ENCODE measurements at places on chromosomes 13 and 19.
A peak's percentile ranks its signal among the peaks of the same experiment; 100 is the strongest.

GRCh38 chr13:104854007-104854406 is 1681.5 kb downstream of the EFNB2 start:
- no peak for DNase-seq

GRCh38 chr13:20303636-20304035 is 71.5 kb upstream of the GJB6 start:
- no peak for DNase-seq

DNA sequence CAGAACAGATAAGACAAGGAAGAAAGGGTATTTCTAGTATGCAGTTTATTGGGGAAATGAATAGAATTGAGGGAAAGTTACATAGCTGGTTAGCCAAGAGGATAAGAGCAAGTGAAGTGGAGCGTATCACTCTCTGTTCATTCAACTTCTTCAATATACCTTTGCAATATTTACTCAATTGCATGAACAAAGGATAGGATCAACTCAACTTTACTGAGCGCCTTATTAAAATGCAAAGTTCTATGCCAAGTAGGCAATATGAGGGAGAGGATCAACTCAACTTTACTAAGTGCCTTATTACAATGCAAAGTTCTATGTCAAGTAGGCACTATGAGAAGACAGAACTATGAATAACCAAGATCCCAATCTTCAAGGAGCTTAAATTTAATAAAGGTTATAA is 43.9 kb downstream of the ZC3H13 start:
- DNase-seq, result no peak

- no peak for DNase-seq
These were observed 6.8 kb upstream of the ECH1 start for GRCh38 chr19:38838208-38838985.

DNA sequence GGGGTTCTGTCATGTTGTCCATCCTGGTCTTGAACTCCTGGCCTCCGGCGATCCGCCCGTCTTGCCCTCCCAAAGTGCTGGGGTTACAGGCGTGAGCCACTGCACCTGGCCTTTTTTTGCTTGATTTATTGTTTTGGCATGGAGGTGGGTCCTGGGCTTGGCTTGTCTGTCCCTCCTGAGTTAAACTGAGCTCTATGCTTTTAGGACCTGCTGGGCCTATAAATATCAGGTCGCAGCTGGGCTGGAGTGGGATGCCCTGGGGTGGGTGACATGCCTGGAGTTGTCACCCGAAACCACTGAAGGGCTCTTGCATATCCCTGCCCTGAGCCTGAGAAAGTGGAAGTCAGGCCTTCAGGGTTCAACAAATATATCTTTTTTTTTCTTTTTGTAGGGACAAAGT is 5.5 kb downstream of the ARRDC5 start:
- DNase-seq, result no peak

DNA sequence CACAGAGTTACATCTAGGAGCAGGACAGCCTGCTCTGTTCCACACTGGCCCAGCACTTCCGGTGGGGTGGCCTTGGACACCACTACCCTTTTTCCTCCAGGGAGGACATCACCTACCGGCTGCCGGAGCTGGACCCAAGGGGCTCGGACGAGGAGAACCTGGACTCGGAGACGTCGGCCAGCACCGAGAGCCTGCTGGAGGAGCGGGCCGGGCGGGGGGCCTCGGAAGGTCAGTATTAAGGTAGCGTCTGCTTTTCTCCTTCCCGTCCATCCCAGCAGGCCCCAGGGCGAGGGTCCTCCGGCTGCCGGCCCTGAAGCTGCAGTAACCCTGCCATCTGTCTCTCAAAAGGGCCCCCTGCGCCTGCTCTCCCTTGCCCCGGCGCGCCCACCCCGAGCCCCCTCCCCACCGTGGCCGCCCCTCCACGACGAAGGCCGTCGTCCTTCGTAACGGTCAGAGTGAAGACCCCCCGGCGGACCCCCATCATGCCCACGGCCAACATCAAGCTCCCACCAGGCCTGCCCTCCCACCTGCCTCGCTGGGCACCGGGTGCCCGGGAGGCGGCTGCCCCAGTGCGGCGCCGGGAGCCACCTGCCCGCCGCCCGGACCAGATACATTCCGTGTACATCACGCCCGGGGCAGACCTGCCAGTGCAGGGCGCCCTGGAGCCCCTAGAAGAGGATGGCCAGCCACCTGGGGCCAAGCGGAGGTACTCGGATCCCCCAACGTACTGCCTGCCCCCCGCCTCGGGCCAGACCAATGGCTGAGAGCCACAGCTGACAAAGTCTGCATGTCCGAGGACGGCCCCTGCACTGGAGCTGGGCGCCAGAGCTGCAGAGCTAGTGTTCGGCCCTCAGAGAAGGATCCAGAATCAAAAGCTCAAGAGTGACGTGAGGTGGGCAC is 3.4 kb upstream of the USE1 start:
- no peak for DNase-seq

- no peak for DNase-seq
These were observed 10.2 kb downstream of the CAPN12 start for GRCh38 chr19:38734176-38734425.

GRCh38 chr13:75423946-75424345 is 58.0 kb downstream of the TBC1D4 start:
- DNase-seq, result no peak

DNA sequence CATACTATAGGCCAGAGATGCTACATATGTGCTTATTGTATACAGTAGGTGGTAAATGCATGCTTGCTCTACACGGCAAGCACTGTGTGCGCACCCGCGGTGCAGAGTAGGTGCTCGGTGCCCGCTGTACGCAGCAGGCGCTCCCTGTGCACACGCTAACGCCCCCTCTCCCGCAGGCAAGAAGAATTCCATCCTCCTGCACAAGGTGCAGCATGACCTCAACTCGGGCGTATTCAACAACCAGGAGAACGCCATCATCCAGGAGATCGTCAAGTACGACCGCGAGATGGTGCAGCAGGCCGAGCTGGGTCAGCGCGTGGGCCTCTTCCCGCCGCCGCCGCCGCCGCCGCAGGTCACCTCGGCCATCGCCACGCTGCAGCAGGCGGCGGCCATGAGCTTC is 17.7 kb downstream of the POLRMT start:
- DNase-seq, result no peak

- DNase-seq, result peak; percentile 23
These were observed 7.3 kb downstream of the IRS2 start for GRCh38 chr13:109779074-109779473.

GRCh38 chr19:54190503-54191010 is 551 bp upstream of the TSEN34 start:
- DNase-seq, result peak; percentile 98

GRCh38 chr19:14661372-14661924 is 13.2 kb downstream of the ADGRE3 start:
- DNase-seq, result peak; percentile 15

DNA sequence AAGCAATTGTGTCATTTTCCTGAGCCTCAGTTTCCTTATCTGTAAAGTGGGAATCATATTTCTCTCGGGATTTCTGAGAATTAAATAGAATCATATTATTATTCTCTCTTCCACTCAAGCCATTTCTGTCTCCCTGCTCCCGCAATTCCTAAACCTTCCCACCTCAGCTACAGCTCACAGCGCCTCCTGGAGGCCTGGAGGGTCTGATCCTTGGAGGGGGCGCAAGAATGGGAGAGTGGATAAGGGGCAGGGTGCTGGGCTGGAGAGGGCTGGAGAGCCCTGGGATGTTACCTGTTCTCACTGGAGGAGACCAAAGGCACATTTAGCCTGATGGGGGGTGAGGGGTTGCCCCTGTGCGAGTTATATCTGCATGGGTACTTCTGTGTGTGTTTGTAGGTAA is 31.1 kb upstream of the CYP2S1 start:
- no peak for DNase-seq

DNA sequence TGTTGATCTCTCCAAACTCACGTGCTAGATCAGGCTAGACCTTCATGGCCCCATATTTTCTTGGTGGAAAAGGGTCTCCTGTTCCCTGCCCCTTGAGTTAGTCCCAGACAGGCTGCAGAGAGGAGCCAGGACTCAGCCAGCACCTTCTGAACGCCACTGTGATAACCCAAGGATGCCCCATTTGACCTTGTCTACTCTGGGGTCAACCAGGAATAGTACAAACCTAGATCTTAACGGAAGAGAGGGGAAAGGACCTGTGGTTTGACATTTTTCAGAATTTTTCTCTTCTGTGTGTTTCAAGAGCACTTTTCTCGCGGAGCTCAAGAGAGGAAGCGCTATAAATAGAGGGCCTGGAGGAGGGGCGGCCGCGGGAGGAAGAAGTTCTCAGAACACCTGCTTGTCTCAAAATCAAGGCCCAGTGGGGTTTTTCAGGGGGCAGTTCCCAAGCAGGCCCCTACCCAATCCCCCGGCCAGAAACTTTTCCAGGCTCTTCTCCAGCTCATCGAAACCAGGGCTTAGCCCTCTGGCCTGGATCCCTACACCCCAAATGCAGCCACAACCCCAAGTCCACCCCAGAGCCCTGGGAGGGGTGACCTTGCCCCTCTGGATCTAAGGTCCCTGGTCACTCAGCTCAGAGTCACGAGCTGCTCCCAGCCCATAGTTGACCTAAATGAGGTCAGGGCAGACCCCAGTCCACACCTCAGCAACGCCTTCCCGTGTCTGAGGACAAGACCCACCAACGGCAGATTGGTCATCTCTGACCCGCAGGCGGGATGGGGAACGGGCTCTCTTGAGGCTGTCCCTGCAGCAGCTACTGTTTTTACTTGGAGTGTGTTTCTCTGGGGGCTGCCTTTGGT is 75.6 kb upstream of the TM9SF2 start:
- DNase-seq, result no peak

DNA sequence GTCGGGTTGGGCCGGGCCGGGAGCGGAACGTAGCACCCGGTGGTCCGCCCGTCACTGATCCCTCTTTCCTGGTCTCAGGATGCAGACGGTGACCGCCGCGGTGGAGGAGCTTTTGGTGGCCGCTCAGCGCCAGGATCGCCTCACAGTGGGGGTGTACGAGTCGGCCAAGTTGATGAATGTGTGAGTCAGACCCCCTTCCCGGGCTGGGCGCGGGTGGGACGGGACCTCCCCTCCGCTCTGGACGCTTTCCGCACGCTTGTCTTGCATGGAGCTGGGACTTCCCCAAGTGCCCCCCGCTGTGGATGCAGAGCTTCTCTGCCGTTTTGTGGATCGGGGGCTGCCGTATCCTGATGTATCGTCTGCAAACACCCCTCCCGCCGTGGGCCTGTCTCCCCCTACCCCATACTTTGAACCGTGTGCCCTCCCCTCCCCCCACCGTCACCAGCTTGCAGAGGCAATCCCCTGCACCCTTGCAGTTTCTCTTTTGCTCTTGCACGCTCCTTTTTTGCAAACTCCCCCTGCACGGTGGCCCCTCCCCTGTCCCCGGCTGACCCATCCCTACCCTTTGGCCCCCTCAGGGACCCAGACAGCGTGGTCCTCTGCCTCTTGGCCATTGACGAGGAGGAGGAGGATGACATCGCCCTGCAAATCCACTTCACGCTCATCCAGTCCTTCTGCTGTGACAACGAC is 669 bp downstream of the GADD45B start:
- no peak for DNase-seq

DNA sequence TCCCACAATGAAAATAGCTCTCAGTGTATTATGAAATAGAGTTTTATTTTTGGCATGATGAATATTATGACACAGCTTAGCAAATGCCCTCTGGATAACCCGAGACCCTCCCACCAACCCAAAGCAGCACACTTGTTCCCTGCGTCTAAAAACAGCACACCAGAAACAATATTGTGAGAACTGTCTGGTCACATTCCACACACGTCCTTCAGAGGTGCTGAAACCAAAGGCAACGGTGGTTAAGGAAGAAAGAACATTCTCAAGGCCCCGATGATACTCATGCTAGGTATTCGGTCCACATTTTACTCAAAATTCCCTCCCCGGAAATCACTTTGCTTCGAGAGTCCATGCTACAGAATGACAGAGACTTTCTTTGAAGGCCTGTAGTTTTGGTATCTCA is 156.7 kb downstream of the SLC7A1 start:
- DNase-seq, result no peak

GRCh38 chr19:18009412-18010066 is 1.6 kb downstream of the ARRDC2 start:
- no peak for DNase-seq

DNA sequence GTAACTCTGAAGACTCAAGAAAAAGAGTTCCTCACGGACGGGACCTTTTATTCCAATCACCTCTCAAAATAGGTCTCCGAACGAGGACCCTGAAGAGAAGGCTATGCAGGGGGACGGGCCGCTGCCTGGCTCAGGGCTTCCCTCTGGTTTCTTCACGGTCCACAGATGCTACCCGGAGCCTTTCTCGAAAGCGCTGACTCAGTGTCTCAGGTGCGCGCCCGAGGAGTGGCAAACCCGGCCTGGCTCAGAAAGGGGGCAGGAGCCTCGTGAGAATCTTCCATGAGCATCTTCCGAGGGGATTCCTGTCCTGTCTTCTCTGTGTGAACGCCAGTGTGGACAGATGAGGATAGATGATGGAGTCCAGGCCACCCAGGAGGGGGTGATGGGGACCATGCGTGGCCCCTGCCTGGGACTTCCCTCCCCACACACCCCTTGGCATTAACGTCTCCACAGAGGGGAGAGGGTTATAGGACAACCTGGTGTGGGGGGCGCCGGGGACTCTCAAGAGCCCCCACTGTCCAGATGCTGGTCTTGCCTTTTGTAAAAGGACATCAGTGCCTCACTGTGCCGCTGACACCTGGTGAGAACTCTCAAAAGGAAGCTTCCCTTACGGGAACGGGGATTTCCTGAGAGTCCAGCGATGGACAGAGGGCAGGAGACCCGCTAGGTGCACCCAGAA is 16.5 kb downstream of the LSM4 start:
- DNase-seq, result no peak

DNA sequence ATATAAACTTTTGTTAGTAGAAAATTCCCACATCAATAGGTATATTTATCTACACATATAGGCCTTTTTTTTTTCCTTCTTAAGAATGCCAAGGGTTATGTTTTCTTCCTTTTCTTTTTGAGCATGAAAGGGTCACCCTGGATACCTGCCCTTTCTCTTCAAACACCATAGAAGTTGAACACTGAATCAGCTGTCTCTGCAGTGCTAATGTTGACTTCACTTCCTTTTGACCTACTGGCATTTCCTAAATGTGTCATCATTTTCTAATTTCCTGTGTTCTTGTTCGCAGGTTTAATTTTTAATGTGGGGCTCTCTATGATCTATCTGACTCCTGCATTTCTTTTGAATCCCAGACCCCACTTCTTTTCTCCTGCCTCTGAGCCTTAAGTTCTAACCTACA is 532.0 kb downstream of the GPC6 start:
- no peak for DNase-seq

DNA sequence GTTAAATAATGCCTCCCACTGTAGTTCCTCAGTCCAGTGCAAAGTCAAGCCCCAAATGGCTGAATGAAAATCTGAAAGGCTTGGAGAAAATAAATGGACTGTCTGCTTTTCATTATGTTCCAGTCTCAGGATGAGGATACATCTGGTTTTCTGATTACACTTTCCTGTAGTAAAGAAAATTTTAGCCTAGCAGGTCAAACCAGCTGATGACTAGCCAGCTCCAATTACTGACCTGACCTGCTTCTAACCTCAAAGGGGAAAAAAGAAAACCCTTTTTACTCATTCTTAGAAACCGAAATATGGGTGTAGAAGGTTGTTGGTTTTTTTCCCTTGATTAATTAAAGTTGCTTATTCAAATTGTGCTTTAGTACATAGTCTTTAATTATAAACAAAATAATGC is 418.4 kb downstream of the EFNB2 start:
- no peak for DNase-seq

Data from GF-D8 (cell line).